ENCODE measurements at places on chromosomes 16 and 17.

- no peak for DNase-seq
These were observed 1.7 kb upstream of the METTL22 start for GRCh38 chr16:8619671-8620370.

GRCh38 chr17:57880086-57880456 lies 30.2 kb upstream of the MRPS23 start:
- DNase-seq, result peak; percentile 39

GRCh38 chr16:72877374-72878028 lies 170.4 kb downstream of the ZFHX3 start:
- DNase-seq, result peak; percentile 90

DNA sequence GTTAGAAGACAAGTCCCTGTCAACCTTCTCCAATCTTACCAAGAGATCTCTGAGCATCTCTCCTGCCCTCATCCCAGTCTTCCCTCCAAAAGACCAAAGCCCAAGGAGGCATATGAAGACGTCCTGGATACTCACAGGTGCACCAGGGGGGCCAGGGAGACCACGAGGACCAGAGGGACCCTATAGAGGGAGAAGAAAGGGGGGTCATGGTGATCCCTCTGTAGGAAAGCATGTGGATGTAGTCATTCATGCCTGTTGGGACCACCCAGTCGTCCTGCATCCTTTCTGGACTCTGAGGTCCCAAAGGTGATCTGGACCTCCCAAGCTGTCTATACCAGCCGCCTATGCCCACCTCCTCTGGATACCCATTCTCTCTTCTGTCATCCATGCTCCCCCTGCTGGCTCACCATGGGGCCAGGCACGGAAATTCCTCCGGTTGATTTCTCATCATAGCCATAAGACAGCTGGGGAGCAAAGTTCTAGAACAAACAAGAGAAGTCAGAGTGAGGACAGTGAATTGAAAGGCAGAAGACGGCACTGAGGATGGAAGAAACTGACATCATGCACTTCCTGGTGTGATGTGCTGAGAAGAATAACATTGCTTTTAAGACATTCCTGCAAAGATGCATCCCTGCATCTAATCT lies 3.3 kb downstream of the COL1A1 start:
- DNase-seq, result peak; percentile 58

DNA sequence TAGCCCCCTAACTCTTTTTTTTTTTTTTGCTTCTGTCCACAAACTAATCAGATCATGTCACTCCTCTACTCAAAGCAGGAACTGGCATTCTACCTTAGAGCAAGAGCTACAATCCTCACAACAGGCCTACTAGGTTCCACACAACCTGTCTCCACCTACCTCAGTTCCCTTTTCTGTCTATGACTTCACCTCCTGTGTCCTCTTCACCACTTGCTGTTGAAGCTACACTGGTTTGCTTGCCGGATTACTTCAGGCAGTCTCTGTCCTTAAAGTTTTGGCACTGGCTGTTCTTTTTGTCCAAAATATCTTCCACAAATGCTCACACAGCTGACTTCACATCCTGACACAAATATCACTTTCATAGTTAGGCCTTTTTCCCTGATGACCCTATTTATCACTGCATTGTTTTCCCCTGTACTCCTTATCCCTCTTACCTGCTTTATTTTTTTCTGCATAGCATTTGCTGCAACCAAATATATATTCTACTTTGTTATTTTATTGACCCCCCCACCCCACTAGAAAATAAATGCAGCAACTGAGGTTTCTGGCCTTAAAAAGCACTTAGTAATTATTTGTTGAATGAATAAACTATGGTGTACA lies 72.0 kb downstream of the KANSL1 start:
- DNase-seq, result no peak

GRCh38 chr16:75617121-75617520 lies 6.0 kb downstream of the ADAT1 start:
- DNase-seq, result no peak
